Tibial artery (tissue), 4 donors: ENCODE measurements at places on chromosomes 1 and 21.

- DNase-seq = no peak
Measured at GRCh38 chr1:94345148-94345721, 73.0 kb upstream of the ABCD3 start.

GRCh38 chr1:48876330-48876785 lies 99.7 kb upstream of the BEND5 start:
- no peak for DNase-seq

- DNase-seq = no peak
Measured at GRCh38 chr1:18530587-18531502, 50.1 kb downstream of the KLHDC7A start.

DNA sequence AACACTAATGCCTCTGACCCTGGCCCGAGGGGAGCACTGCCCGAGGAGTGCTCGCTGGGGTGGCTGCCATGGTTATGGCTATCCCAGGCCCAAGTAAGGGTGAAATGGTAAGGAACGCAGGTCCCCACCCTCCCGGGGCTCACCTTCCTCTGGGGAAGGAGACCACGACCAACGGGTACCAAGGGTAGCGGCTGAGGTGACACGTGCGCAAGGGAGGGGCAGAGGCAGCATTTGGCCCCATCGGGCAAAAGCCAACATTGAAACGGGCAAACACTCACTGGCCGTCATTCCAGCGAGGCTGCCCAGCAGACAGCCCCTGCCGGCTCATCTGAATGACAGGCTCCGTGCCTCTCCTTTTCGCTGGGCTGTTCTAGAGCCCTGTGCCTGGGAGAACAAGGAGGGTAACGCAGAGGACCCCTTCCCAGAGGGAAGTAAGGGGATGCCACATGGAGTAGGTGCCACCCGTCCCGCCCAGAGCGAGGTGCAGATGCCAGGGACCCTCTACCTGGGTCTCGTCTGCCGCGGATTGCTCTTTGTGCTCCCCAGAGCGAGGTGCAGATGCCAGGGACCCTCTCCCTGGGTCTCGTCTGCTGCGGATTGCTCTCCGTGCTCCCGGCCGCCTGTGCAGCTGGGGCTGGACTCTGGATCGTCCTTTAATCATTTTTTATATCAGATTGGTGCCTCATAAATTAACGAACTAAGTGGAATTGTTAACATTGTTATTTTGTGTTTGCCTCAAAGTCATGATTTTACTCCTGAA lies 16.2 kb downstream of the ACTRT2 start:
- DNase-seq = no peak

GRCh38 chr1:71047635-71048607 lies at the start of gene PTGER3:
Gene PTGER3 (minus strand): TSS chr1:71047816. CDS start chr1:71047577, 239 bp downstream.
- DNase-seq = peak; percentile 91

- no peak for DNase-seq
Measured at GRCh38 chr1:156652131-156652991, 10.4 kb downstream of the BCAN start.

GRCh38 chr1:246193537-246193936 lies 313.5 kb downstream of the SMYD3 start:
- no peak for DNase-seq

GRCh38 chr1:25473653-25474225 lies 43.0 kb downstream of the MACO1 start:
- no peak for DNase-seq

DNA sequence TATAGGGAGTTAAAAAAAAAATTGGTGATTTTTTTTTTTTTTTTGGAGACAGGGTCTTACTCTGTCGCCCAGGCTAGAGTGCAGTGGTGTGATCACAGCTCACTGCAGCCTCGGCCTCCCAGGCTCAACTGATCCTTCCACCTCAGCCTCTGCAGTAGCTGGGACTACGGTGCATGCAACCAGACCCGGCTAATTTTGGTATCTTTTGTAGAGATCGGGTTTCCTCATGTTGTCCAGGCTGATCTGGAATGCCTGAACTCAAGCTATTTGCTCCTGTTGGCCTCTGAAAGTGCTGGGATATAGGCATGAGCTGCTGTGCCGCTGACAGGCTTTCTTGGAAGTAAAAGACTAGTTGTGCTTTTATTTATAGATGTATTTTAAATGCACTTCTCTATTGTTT lies 3.0 kb downstream of the CDC42 start:
- no peak for DNase-seq

DNA sequence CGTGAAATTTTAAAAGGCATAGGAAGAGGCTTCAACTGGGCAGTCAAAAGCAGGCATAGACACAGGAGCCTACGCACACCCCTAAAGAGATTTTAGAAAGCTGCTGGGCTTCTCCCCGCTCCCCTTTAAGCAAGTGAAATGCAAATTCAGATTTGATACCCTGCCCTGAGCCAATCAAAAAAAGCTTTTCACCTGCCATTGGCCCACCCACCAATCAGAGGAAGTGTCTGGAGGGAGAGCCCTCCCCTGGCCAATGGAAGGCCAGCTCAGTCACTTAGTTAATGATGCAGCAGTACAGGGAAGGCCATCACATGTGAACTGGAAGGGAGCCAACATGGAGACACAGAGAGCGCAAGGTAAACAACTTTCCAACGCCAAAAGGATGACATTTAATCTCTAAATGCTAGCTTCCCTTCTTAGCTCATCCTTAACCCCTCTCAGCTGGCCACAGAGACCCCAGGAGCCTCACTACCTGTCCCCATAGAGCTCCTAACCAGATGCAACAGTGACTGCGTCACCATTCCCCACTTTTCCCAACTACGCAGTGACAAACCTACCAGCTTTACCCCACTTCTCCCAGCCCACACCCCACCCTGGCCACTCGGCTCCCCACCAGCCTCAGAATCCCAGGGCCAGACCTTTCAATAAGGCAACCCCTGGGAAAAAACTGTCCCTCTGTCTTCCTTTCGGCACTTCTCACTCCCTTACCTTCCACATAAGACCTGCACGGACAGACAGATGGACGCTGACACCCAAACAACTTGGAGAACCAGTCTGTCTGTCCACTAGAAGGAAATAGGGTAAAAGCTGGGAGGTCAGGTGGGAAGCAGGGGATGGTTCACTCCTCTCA lies 71.0 kb downstream of the CD46 start:
- peak; percentile 97 for DNase-seq
